Foreskin melanocyte (primary cell): ENCODE measurements at places on chromosomes 16 and 17.

DNA sequence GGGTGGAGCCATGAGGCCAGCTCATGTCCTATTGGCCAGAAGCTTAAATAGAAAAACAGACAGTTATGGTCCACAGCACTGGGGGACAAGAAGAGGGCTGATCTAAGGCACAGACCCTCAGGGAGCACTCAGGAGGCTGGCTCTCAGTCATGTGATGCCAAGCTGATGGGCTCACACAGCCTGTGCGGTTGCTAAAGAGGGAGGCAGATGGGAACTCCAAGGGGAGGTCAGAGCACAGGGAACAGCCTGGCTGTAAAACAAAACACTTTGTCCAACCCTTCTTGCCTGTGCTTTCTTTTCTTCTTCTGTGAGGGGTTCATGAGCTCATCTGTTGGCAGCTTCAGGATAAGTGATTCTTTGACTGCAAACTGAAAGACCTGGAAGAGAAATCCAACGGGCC lies 27.2 kb downstream of the CNTNAP1 start:
- DNase-seq, result no peak

GRCh38 chr16:51538707-51539498 lies 387.8 kb upstream of the SALL1 start:
- peak; percentile 57 for DNase-seq

DNA sequence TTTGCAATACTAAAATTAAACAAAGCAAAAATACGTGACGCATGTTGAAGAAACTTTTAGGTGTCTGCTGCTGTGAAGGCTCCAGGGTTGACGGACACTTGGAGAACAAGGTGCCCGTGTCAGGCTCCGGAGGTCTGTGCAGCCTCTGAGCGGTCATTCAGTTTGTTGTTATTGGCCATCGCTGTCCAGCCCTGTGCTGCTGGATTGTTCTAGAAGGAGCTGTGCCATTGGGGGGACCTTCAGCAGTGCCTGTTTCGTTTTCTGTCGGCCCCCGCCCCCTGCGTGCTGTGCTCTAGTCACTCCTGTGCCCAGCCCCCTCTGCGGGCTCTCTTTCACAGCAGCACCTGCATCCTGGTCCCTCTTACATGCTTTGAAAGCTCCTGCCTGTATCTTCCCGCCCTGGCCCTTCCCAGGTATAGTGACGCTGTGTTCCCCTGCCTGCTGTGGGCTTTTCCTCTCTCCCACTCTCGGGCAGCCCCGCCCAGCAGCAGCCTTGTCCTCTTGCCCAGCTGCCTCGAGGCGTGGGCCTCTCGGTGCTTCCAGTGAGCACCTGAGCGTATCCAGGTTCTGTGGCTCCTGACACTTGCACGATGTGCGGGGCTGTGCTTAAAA lies 50.7 kb downstream of the RNF213 start:
- no peak for DNase-seq

DNA sequence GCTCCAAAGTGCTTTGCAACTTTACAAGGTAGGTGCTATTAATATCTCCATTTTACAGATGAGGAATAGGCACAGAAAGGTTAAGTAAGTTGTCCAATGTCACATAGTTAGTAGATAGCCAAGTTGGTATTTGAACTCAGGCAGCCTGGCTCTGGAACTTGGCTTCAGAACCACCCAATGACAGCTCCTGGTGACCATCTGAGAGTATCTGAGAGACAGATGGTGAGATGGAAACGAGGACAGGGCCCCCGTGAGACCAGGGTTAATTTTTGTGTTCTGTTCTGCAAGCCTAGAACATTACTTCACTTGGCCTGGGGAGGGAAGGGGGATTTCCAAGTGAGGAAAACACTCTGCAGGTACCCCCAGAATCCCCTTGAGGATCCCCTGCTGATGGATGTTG lies 9.8 kb upstream of the TMEM132E start:
- no peak for DNase-seq

GRCh38 chr17:83037874-83038165 lies 41.6 kb upstream of the METRNL start:
- no peak for DNase-seq

- no peak for DNase-seq
Observed at GRCh38 chr16:3718628-3719027, 1.3 kb upstream of the TRAP1 start.

- peak; percentile 10 for DNase-seq
Observed at GRCh38 chr16:2881783-2882649, 999 bp upstream of the FLYWCH2 start.

- no peak for DNase-seq
Observed at GRCh38 chr17:36829676-36830075, 107.6 kb upstream of the LHX1 start.
